ENCODE measurements at places on chromosomes 3 and 15. TPM values are rescaled to one million over a fixed set of nuclear protein-coding genes. Genes with fewer than 3 reads are reported as not detected.

Gene OR5K2
- not detected for polyA plus RNA-seq

Gene GAP43
- polyA plus RNA-seq: not detected

Gene CIDEC
- not detected for polyA plus RNA-seq

Gene CSTA
- polyA plus RNA-seq: not detected

Gene SELENOK
- 142 TPM for polyA plus RNA-seq

Gene UNC13C
- not detected for polyA plus RNA-seq

Gene MESP2
- not detected for polyA plus RNA-seq

Gene ZNF660
- polyA plus RNA-seq: not detected

Gene ULK4
- polyA plus RNA-seq: 8.9 TPM

All from naive thymus-derived CD4-positive, alpha-beta T cell (primary cell).